GM12878 (cell line): ENCODE measurements at places on chromosomes 7 and 10. TPM values are rescaled to one million over a fixed set of nuclear protein-coding genes. Genes with fewer than 3 reads are reported as not detected.

- H3K36me3 ChIP-seq, result no peaks in the 10 kb centered on the region
- H3K27ac ChIP-seq, result no peak overlapping the region
- peak overlapping the region; percentile 37; the same call in 1 of the 2 replicates for H3K4me3 ChIP-seq
- DNase-seq, result no peak
- H3K27me3 ChIP-seq, result no peaks in the 10 kb centered on the region; the same call in 1 of the 2 replicates
- peaks cover 16% of the 10 kb centered on the region for H3K4me1 ChIP-seq
Observed at GRCh38 chr10:124035306-124035927, 58.0 kb downstream of the CHST15 start.

The HOXA4 gene
- total RNA-seq, result not detected in 2 replicates

The PAX2 gene
- not detected in 2 replicates for total RNA-seq

The UNCX gene
- not detected in 2 replicates for total RNA-seq

The GBX1 gene
- not detected in 2 replicates for total RNA-seq

DNA sequence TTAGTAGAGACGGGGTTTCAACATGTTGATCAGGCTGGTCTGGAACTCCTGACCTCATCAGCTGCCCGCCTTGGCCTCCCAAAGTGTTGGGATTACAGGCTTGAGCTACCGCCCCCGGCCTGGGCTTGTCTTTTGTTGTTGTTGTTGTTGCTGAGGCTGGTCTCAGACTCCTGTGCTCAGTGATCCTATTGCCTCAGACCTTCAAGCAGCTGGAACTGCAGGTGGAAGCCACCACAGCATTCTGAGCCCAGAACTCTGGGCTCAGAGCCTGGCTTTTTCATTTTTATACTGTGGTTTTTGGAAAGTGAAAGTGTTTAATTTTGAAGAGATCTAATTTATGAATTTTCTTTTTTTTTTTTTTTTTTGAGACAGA, 16.2 kb upstream of the DNAJB6 start:
- H3K4me1 ChIP-seq, result no peaks in the 10 kb centered on the region
- H3K36me3 ChIP-seq, result no peaks in the 10 kb centered on the region
- H3K4me3 ChIP-seq, result no peak overlapping the region
- no peak overlapping the region for H3K27ac ChIP-seq

The DRGX gene
- not detected in 2 replicates for total RNA-seq

GRCh38 chr10:55163388-55163979, 362.5 kb upstream of the PCDH15 start:
- no peak overlapping the region for H3K27ac ChIP-seq
- no peak overlapping the region for H3K4me3 ChIP-seq
- DNase-seq, result no peak
- H3K4me1 ChIP-seq, result no peaks in the 10 kb centered on the region
- no peaks in the 10 kb centered on the region for H3K36me3 ChIP-seq

- H3K36me3 ChIP-seq, result no peaks in the 10 kb centered on the region
- H3K27me3 ChIP-seq, result peaks cover 1% of the 10 kb centered on the region
- no peak for DNase-seq
Observed at GRCh38 chr7:51031791-51032515, 249.3 kb upstream of the GRB10 start.

The CTAGE8 gene
- total RNA-seq, result 0.67 and 1.4 TPM in 2 replicates

The IFIT1B gene
- not detected in 2 replicates for total RNA-seq

The CNNM1 gene
- total RNA-seq, result not detected in 2 replicates

DNA sequence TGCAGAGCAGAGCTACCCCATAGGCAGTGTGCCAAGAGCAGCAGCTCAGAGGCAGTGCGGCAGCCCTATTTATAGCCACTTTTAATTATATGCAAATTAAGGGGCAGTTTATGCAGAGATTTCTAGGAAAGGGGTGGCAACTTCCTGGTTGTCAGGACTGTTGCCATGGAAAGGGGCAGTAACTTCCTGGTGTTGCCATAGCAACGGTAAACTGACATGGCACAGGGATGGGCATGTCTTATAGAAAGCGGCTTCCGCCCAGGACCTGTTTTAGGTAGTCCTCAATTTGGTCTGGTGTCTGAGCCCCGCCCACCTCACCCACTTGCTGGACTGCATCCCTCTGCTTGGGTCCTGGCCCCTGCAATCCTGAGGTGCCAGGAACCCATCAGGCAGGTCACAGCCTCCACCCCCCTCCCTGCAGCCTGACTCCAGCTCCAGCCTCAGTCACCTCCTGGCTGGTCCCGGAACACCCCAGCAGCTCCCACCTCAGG, 115.8 kb downstream of the TMEM130 start:
- no peaks in the 10 kb centered on the region for H3K27me3 ChIP-seq
- H3K27ac ChIP-seq, result no peak overlapping the region
- no peak for DNase-seq
- no peak overlapping the region for H3K4me3 ChIP-seq

The CPSF4 gene
- total RNA-seq, result 56.3 and 56.9 TPM in 2 replicates

GRCh38 chr10:63883861-63884260, 362.7 kb downstream of the REEP3 start:
- H3K36me3 ChIP-seq, result no peaks in the 10 kb centered on the region
- H3K27me3 ChIP-seq, result no peaks in the 10 kb centered on the region
- H3K4me1 ChIP-seq, result no peaks in the 10 kb centered on the region
- H3K4me3 ChIP-seq, result no peak overlapping the region
- no peak overlapping the region for H3K27ac ChIP-seq

The NKX1-2 gene
- total RNA-seq, result not detected in 2 replicates

The TRPV5 gene
- total RNA-seq, result not detected in 2 replicates

DNA sequence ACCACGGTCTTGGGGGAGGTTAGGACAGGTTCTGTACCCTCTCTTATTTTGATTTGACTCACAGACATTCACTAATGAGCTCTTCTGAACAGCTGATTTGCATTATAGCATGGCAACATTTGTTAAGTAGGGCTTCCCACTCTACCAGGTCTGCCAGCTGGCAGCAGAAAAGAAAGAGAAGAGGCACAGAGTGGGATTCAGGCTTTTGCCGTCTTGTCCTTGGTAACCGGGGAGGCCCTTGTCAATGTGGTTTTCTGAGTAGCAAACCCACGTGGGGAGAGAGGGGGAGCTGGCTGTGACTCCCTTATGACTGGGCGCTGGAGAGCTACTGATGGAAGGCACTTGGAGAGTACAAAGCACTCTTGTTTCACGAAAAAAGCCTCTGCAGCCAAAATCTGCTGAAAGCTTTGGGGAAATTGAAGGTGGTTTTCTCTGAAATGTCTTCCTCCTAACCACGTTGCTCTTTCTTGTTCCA, 355.3 kb upstream of the GALNT17 start:
- H3K36me3 ChIP-seq, result peaks cover 30% of the 10 kb centered on the region
- H3K27me3 ChIP-seq, result no peaks in the 10 kb centered on the region
- peak overlapping the region; percentile 38; the same call in 1 of the 2 replicates for H3K27ac ChIP-seq
- no peak overlapping the region for H3K4me3 ChIP-seq

GRCh38 chr10:85917601-85918000, 449.0 kb downstream of the GRID1 start:
- H3K27ac ChIP-seq, result no peak overlapping the region
- no peaks in the 10 kb centered on the region for H3K4me1 ChIP-seq
- no peak for DNase-seq

The CYP26C1 gene
- total RNA-seq, result 0.08 TPM in 1 of 2 replicates, not detected in the other

- H3K27me3 ChIP-seq, result no peaks in the 10 kb centered on the region
- H3K36me3 ChIP-seq, result no peaks in the 10 kb centered on the region
- no peak overlapping the region for H3K27ac ChIP-seq
- no peak for DNase-seq
- H3K4me3 ChIP-seq, result no peak overlapping the region
Observed at GRCh38 chr7:19294619-19295018, 149.4 kb upstream of the FERD3L start.

DNA sequence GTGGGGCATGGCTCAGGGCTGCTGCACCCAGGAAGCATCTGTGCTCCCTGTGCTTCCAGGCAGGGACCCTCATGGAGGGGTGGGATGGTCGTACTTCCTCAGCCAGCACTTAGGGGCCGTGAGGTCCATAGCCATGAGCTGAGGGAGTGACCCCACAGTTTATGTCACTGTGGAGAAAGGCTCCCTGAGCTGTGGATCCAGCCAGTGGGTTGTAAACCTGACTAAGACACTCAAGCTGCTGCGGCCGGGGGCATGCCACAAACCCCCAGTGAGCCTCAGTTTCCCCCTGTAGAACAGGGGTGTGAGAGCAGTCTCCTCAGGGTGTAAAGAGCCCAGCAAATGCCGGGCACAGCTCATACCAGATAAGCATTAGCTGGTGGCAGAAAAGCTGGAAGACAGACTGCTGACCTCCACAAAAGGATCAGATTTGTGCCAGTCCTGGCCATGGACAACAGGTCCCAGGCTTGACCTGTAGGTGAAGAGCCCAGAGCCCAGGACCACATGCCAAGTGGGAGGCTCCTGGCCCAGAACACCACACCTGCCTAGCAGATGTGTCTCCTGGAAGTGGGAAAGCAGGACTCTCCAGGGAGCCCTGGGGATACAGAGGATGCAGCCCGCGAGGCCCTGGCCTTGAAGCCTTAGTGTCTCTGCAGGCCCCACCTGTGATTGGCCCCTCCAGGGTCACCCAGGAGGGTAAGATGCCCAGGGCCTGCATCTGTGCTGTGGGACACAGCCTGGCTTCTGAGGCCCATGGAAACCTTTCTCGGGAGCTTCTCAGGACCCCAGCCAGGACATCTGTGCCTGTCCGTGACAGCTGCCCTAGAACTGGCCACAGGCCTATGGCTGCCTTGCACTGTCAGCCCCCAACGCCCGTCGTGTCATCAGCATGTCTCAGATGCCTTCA, 78.1 kb upstream of the RET start:
- H3K27ac ChIP-seq, result no peak overlapping the region
- H3K4me3 ChIP-seq, result no peak overlapping the region
- H3K36me3 ChIP-seq, result no peaks in the 10 kb centered on the region
- no peaks in the 10 kb centered on the region for H3K4me1 ChIP-seq
- DNase-seq, result no peak
- H3K27me3 ChIP-seq, result no peaks in the 10 kb centered on the region

The BTBD16 gene
- total RNA-seq, result not detected in 2 replicates

DNA sequence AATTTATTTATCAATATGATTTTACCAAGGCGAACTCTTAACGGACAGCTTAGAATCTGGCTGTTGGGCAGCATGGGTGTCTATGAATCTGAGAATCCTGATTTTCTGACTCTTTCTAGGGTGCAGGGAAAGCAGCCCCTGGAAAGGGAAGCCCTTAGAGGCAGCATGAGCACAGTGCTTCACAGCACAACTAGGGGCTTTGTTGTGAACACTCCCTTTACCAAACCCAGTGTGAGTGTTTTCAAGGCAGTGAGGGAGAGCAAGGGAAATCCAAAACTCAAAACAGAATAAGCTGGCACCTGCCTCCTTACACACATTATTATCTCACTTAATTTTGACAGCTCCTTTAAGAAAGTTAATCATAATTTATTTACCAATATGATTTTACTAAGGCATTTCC, 116.3 kb upstream of the CSTF2T start:
- no peaks in the 10 kb centered on the region for H3K27me3 ChIP-seq
- H3K4me1 ChIP-seq, result no peaks in the 10 kb centered on the region
- no peak overlapping the region for H3K27ac ChIP-seq
- H3K36me3 ChIP-seq, result no peaks in the 10 kb centered on the region

DNA sequence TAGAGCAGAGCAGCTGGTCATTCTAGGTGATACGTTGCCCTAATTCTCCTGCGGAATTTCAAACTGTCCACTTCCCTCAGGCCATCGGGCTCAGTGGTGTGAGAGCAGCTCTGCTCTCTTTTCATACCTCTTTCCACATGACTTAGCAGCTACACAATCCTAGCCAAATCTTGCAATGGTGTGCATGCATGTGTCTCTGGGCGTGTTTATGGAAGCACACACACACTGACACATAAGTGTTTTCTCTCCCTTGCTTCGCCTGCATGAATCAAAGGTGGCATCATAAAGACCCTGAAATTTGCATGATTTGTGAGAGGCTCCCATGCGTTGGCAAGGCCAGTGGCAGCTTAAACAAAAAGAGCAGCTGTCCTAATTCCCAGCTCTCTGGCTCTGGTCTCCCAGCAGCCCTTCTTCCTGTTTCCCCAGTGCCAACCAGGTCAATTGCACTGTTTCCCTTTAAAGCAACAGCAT, 1189.5 kb downstream of the GATA3 start:
- H3K27me3 ChIP-seq, result no peaks in the 10 kb centered on the region
- H3K4me3 ChIP-seq, result no peak overlapping the region
- H3K4me1 ChIP-seq, result no peaks in the 10 kb centered on the region

The MDFIC gene
- 39.0 and 50.5 TPM in 2 replicates for total RNA-seq

DNA sequence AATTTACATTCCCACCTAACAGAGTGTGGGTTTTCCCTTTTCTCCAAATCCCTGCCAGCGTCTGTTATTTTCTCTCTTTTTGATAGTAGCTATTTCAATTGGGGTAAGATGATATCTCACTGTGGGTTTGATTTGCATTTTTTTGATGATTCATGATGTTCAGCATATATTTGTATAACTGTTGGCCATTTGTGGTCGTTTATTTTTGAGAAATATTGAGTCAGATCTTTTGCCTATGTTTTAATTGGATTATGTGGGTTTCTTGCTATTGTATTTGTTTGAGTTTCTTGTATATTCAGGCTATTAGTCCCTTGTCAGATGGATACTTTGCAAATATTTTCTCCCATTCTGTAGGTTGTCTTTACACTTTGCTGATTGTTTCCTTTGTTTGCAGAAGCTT, 193.8 kb downstream of the ABCA13 start:
- no peak overlapping the region for H3K27ac ChIP-seq
- no peak for DNase-seq
- H3K4me1 ChIP-seq, result no peaks in the 10 kb centered on the region
- H3K4me3 ChIP-seq, result no peak overlapping the region

DNA sequence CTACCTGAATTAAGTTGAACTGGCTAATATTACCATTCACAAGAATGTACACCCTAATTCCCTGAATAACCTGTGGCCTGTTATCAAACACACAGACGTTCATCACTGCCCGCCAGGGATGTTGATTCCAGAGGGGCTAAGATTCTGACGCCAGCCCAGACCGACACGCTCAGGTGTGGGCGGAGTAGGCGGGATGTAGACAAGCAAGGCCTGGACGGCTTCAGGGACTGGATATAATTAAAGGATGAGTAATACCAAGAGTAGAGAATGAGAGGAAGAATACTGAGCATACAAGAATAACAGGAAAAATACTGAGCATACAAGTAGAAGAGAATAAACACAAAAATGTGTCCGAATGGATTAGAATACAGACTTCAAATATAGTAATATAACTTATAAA, 29.0 kb downstream of the CUBN start:
- H3K4me1 ChIP-seq, result no peaks in the 10 kb centered on the region
- H3K4me3 ChIP-seq, result no peak overlapping the region
- no peak for DNase-seq

- H3K4me3 ChIP-seq, result no peak overlapping the region
- no peaks in the 10 kb centered on the region for H3K36me3 ChIP-seq
- H3K27ac ChIP-seq, result no peak overlapping the region
- no peak for DNase-seq
- H3K27me3 ChIP-seq, result peaks cover 3% of the 10 kb centered on the region; the same call in 1 of the 2 replicates
Observed at GRCh38 chr7:25392588-25393338, 164.5 kb upstream of the NPVF start.

The HOXA13 gene
- not detected in 2 replicates for total RNA-seq

DNA sequence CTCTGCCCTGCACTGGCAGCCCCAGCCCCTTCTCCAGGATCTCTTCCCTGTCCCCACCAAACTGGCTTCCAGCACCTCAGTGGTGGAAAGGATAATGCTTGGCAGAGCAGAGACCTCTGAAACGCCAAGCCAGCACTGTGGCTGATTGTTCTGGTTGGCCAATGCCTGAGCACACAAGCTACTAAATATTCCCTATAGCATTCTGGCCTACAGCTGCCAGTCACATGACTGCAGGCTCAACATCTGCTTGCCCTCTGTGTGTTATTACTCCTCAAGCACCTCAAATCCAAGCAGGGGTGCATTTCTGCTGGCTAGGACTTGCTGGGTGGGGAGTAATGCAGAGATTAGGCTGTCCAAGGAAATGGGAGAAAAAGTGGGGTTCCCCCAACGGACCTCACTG, 6.1 kb downstream of the TBATA start:
- no peak overlapping the region for H3K27ac ChIP-seq
- H3K36me3 ChIP-seq, result no peaks in the 10 kb centered on the region
- no peaks in the 10 kb centered on the region for H3K4me1 ChIP-seq
- no peaks in the 10 kb centered on the region; the same call in none of the 2 replicates for H3K27me3 ChIP-seq
